ENCODE measurements at places on chromosomes 2 and 18.

- DNase-seq: no peak
Measured at GRCh38 chr18:70148039-70148938, 57.2 kb downstream of the RTTN start.

- no peak for DNase-seq
Measured at GRCh38 chr2:83528767-83529166, 930.3 kb downstream of the SUCLG1 start.

GRCh38 chr2:219171231-219171651, 1.4 kb upstream of the SLC23A3 start:
- DNase-seq: peak; percentile 34

GRCh38 chr2:135945526-135945925, 39.9 kb downstream of the DARS1 start:
- no peak for DNase-seq

GRCh38 chr2:134433469-134433868, 179.6 kb downstream of the MGAT5 start:
- DNase-seq: no peak

DNA sequence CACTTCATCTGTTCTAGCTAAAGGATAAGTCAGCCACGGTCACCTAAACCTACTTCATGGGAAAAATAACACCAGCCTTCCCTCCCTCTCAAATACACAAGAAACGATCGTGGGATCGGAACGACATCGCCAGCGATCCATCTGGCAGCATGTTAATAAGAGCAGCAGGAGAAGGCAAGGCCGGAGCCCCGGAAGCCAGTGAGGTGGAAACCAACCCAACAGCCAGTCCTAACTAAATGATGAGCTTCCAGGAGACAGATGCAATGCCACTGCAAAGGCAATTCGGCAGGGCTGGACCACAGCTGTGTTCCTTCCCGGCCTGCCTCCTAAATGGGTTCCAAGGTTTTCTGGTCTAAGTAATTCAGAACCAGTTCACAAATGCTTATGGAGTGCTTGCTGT, 117.5 kb downstream of the TMEM163 start:
- DNase-seq: no peak

GRCh38 chr18:79252904-79253633, 142.7 kb upstream of the NFATC1 start:
- no peak for DNase-seq

DNA sequence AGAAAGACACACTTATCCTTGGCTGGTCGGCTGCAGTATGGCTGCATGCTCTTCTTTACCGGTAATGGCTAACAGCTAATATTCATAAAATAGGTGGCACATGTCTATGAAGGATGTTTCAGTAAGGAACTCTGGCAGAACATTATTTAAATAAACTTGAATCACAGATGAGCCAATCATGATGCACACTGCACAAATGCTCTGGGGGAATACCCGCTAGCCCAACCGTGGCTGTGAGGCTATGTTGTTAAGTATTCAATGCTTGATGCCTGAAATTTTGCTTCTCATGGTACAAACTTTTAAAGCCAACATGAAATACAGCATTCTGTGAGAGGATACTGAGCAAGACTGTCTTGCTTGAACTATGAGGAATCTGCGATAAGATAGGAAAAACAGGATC, 505.8 kb downstream of the ZEB2 start:
- DNase-seq: no peak

- no peak for DNase-seq
Measured at GRCh38 chr2:217632043-217632442, 370.8 kb downstream of the TNS1 start.

- no peak for DNase-seq
Measured at GRCh38 chr2:181818840-181819239, 72.7 kb upstream of the ITPRID2 start.

- DNase-seq: no peak
Measured at GRCh38 chr2:189191766-189192165, 12.2 kb upstream of the COL5A2 start.

GRCh38 chr2:95530734-95531133, 46.2 kb upstream of the TRIM43B start:
- no peak for DNase-seq

DNA sequence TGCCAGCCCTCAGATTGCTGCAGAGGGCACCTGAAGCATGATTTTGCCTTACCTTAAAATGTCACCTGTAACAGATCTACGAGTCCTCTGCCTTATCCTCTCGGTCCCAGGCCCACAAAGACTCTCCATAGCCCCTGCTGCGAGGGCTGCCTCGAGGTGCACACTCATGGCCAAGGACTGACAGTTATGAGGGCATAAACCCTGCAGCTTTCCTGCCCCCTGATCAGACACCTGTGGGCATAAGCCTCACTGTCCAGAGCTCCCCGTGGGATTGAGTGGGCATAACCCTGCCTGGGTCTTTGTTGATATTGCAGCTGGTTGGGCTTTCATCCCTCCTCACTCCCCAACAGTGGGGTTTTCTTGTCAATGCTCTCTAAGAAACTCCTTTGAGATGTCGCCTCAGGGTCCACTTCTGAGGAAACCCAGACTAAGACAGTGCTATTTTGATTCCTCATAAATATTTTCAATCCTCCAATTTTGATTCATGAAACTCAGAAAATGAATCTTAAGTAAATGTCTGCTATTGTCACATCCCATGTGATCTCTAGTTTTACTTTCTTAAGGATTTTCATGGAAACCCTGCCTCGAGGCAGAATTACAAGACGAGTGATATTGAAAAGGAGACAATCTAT, 108.5 kb upstream of the NCK2 start:
- no peak for DNase-seq

GRCh38 chr2:189203177-189203799, 23.7 kb upstream of the COL5A2 start:
- no peak for DNase-seq

- DNase-seq: no peak
Measured at GRCh38 chr2:104885119-104885782, 31.3 kb downstream of the POU3F3 start.

DNA sequence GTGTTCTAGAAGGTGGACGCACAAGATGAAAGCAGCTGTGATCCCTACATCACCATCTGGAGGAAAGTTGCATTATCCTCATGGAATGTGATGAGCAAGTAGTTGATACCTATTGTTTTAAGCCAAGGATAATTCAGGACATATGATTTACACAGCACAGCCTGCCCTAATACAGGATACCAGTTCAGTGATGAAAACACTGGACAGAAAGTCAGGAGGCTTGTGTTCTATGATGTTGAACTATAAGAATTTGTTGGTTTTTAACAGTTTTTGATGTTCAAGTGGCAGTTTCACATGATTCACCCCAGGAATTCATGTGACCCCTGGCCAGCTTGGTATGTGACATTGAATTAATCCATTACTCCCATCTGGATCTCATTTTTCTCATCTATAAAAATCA, 6.2 kb upstream of the CHST10 start:
- no peak for DNase-seq

Data from CD4-positive, alpha-beta T cell treated with Interleukin-4 for 1 hour (primary cell).